ENCODE measurements at places on chromosomes 13 and 19.

GRCh38 chr13:112970552-112971287 is 1.7 kb downstream of the MCF2L start:
- no peak for DNase-seq

GRCh38 chr13:71399631-71400215 is 467.3 kb downstream of the DACH1 start:
- no peak for DNase-seq

- DNase-seq, result no peak
Observed at GRCh38 chr13:96011291-96011872, 41.8 kb downstream of the UGGT2 start.

DNA sequence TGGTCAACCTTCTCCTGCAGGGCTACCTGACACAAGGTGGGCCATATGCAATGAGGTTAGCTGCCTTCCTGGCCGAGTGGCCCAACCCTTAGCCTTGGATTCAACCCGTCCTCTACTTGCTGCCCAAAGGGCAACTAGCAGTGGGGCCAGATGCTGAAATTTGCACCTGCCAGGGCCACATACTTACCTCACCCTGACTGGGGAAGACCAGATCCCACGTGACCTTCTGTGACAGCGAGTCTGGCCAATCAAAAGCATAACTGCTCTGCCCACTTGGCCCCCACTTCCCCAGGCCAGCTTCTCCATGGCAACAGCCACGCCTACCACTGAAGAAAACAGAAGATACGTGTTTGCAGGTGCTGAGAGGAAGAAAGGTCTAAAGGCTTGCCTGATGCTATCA is 10.9 kb downstream of the PEG3 start:
- no peak for DNase-seq

GRCh38 chr13:94154367-94154766 is 325.1 kb downstream of the DCT start:
- DNase-seq, result no peak

DNA sequence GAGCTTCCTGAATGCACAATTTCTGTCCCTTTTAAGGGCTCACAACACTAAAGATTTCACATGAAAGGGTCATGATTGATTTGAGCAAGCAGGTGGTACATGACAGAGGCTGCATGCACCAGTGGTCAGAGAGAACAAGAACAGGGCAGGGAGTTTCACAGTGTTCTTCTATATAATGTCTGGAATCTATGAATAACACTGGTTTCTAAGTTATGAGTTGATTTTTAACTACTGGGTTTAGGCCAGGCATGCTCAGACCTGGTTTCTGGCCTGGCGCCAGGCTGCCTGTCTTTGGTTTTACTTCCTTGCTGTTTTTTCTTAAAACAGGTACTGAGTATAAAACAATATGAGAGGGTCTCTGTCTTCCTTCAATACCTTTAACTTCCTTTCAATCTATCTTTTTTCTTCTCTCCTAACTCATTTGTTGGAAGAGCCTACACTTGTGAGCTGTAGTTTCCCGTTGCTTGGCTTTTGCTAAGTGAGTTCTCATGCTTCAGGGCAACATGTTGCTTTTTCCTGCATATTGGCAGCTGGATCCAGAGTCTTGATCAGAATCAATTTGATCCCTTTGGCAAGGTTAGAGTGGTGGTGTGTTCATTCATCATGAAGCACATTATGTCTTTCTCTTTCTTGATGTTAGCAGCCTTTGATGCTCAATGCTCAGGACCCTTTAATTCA is 38.5 kb upstream of the FGF14 start:
- no peak for DNase-seq

GRCh38 chr13:33349986-33350826 is 64.7 kb upstream of the STARD13 start:
- no peak for DNase-seq

DNA sequence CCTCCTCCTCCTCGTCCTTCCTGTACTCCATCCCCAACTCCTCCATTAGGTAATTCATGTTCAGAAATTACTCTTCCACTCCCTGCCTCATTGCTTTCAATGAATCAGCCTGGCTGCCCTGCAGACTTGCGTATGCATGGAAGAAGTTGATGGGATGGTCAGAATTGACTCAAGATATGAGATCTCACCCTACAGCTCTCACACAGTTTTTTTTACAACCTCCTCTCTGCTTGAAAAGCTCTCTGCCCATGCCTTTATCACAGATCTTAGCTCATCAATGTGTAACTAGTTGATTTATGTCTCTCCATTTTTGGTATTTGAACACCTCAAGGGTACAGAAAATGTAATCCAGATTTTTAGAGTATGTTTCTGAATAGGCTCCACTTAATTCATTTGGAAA is 506.9 kb downstream of the TBC1D4 start:
- no peak for DNase-seq

- DNase-seq, result no peak
Observed at GRCh38 chr13:37375724-37376123, 222.8 kb downstream of the POSTN start.

GRCh38 chr13:98308086-98308911 is 131.2 kb upstream of the RNF113B start:
- DNase-seq, result no peak

DNA sequence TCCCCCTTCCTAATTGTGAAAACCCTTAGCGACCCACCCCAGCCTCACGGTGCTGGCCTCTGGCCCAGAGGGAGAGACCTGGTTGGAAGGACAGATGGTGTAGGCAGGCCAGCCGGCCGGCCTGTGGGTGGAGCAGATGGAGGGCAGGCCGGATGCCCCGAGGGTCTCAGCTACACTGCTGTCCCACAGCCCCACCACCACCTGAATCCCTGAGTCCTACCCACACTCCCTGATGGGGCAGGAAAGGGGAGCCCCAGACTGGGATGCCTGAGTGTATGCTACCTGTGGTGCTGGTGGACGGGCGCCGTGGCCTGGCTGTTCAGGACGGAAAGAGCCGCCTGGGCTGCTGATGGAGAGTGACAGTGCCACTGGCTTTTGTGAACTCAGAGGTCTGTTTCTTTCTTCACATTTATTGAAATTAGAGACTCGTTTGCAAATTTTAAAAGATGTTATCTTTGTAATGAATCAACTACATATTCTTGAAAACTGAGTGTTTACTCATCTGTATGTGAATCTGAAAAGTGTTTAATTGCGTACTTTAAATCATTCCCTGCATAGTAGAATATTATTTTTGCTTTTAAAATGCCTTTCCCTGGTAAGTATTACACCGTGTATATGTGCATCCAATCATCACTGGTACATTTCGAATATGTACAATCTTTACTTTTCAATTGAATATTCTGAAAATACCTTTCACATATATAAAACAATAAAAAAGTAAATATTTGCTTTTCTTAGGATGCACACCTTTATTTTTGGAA is 35.7 kb downstream of the TFDP1 start:
- DNase-seq, result no peak

GRCh38 chr13:113726961-113727411 is 32.0 kb upstream of the TMEM255B start:
- DNase-seq, result no peak

DNA sequence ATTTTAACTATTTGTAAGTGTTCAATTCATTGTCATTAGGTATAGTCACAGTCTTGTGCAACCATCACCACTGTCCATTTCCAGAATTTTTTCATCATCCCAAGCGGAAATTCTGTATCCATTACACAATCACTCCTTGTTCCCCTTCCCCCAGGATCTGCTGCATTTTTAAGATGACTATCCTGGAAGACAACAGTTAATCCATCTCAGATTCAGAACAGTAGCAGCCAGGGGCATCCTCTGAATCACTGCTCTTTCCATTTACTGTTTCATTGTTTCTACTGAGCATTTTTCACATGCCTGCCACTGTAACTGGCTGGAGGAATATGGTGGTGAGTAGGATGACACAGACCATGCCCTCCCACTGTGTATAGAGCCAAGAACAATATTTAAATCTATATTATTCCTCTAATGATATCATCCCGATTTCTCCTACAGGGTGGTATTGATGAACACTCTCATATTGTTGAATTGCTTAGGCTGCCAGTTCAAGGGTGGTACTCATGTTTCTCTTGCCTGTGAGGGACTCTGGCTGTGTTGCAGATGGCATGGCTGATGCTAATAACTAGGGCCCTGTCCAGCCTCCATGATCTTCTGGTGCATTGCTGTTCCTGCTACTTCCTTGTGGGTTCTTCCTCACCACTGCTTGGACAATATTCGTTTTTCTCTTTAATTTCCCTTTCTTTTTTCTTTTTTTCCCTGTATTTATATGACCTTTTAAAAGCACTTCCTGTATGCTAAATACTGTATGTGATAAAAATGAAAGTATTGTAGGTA is 59.0 kb downstream of the WDFY2 start:
- no peak for DNase-seq

DNA sequence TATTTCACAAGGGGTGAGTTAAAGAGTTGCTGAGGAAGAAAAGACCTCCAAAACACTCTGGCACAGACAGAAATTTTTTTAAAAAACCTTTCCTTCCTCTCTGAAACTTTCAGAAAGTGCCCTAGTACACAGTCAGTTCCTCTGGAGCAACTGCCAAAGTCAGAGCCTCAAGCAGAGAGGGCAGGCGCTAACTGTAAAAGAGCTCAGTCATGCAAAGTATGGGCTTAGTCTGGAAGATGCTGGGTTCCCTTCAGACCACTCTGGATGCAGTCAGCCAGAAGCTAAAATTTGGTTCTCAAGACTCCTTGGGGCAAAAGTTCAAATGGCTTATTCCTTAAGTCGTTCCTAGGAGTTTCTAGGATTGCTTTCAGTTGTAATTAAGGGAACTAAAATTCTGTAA is 671.6 kb downstream of the PCDH9 start:
- no peak for DNase-seq

DNA sequence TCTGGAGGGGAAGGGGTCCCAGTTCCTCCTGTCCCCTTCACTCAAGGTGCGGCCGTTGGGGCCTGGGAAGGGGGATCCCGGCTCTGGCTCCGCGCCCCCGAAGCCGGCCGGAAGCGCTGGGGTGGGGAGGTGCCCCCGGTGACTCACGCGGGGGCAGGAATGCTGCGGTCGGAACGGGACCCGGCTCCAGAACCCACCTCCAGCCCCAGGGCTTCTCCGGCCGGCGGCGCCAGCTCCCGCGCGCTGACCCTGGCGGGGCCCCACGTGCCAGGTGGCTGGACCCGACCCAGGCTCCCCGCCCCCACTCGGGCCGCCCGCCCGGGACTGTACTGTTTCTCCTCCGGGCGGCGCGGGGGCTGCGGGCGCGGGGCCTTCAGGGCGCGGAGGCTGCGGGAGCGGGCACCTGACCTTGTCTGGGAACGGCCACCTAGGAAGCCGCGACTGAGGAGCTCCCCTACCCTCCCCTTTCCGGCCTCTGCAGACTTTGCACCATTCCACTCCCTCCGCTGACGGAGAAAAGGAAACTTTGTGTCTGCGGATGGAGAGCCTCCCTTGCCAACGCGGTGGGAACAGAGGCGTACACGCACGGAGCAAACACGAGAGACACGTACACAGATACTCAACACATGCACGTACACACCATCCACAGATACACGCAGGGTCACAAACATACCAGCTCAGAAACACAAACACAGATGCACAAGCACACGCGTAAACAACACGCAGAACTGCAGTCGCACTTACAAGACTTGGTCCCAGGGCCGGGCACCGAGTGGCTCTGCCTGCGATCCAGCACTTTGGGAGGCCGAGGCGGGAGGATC is 7.2 kb downstream of the AXL start:
- no peak for DNase-seq

DNA sequence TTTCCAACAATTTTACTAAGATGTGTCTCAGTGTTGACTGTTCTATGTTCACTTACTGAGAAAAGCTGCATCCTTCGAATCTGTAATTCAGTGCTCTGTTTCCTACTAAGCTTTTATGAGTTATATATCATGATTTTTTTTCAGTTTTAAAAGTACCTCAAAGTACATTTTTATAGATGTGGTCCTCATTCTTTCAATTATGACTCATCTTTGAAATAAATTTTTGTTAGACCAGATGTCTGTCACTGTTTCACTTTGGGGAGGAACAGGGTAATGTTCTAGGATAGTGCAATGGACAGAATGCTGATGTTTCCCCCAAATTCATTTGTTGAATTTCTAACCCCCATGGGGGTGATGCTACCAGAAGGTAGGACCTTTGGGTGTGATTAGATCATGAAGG is 74.8 kb downstream of the NALCN start:
- no peak for DNase-seq

- DNase-seq, result no peak
Observed at GRCh38 chr19:10718205-10719196, 622 bp downstream of the DNM2 start.

DNA sequence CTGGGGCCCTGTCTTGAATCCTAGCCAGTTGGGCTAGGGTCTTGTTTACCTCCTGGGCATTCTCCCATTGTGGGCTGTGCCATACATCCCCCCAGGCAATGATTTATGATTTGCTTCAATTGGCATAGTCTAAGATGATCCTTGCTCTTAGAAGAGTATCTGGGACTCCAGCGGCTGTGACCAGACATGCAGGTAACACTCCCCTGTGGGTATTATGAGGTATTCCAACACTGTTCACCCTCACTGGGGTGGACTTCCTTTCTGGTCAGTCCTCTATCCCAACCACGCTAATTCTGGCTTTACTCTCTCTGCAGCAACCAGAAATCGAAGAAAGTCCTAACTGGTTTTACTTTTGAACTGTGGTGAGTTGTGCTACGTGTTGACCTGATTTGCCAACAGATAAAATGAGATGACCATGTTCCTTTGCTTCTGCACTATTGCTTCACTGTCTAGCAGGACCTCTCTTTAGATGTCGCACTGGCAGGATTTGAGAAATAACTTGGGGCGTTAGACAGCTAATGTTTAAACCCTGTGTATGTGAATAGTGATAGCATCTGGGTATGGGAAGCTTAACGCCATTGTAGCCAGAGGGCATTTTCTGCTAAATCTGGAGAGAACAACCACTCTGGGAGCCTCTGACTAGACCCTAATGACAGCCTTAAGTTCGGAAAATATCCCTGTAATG is 6.7 kb upstream of the LRCH1 start:
- DNase-seq, result no peak

- DNase-seq, result no peak
Observed at GRCh38 chr13:79673993-79674377, 193.0 kb downstream of the NDFIP2 start.

DNA sequence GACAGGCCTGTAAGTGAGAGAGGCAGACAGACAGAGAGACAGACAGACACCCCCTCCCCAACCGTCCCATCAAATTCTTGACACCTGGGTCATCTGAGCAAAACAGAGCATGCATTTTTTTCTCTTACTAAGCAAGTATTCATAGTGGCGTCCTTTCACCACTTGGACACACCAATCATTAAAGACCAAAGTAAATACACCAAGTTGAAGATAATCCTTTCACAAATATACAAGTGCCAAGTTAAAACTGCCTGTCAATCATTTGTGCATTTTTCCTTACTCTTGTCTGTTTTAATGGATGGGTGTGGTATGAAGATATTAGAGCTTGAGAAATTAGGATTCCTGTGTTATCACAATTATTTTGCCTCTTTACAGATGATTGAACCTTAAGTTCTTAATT is 337.3 kb downstream of the ATP8A2 start:
- DNase-seq, result no peak

- no peak for DNase-seq
Observed at GRCh38 chr13:47218611-47219010, 321.8 kb upstream of the HTR2A start.

GRCh38 chr13:94209117-94209516 is 270.4 kb downstream of the DCT start:
- no peak for DNase-seq

Measured in cortex of kidney (tissue), 1 donor.